ENCODE measurements at places on chromosomes 3 and 15.

DNA sequence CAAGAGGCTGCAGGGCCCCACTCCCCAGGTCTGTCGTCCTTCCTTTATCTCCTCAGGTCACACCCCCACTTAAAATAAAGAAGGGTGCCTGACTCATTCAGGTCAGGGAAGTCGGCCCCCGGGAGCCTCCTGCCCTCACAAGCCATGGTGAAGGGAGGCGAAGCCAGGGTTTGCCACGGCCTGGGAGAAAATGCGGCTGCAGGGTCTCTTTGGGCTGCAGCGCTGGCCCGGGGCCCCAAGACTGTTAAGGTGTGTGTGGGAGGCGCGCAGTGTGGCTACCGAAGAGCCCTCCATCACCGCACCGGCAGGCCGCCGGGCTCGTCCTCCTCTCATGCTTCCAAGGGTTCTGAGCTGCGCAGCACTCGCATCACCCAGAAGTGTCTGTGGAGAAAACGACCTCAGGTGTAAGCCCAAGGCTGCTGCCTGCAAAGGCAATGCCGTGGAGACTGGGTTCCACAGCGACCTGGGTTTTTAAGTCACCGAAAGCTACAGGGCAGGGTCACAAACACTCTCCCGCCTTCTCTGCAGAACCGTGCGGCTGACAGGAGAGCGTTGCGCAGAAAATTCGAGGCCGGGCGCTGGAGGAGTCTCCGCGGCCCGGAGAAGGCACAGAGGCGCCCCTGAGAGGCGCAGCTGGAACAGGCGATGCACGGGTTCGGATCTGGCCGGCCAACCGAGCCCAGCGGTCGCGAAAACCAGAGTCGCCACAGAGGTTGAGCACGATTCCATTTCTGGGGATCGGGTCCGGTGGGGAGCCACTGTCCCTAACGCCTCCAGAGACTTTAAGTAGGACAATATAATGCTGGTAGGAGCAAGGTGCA is 8.7 kb downstream of the FOXL2 start:
- no peak for DNase-seq

GRCh38 chr15:78641102-78641748 is at the start of gene CHRNB4:
TSS of gene CHRNB4 (minus strand) at chr15:78641210. CDS start at chr15:78641133, 77 bp downstream.
- DNase-seq = no peak

- DNase-seq = no peak
Measured at GRCh38 chr3:192930577-192930976, 12.9 kb upstream of the MB21D2 start.

DNA sequence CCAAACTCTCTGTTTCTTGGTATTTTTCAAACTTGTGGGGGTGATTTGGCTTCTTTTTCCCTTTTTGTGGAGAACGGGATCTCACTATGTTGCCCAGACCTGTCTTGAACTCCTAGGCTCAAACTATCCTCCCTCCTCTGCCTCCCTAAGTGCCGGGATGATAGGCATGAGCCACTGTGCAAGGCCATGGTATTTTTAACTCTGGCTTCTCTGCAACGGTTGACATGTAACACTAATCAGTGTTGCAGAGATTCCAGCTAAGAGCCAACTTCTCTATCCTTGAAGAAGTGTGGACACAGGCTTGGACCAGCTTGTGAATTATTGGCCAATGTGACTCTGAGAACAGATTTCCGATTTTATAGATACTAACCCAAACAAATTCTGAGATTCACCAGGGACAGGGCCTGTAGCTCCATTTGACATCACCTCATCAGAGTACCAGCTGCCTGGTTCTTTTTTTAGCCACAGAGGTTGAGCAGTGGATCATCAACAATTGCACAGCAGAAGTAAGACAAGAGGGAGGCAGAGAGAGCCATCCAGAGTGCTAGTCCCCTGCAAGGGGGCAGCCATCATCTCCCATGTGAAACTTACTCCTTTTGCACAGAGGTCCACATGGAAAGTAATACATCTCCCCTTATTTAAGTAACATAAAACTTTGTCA is 98.1 kb upstream of the SYNPR start:
- no peak for DNase-seq

DNA sequence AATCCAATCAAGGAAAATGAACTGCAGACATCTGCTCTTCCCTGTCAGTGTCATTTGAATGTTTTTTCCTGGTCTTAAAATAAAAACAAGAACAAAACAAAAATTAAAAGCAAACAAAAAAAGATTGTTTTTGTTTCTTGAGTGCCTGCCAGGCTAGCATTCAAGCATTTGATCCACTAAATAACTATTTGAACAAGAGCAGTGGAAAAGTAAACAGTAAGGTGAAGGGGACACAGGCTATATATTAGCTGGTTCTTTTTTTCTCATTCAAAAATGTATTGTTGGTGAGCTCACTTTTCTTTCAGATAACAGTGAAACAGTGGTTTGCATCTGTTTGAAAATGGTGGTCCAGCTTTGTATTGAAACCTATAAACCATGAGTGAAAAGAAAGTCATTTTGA is 586.9 kb upstream of the SGO1 start:
- DNase-seq = no peak
